Myocyte (in vitro differentiated cells): ENCODE measurements at places on chromosomes 3 and 15. TPM values are rescaled to one million over a fixed set of nuclear protein-coding genes. Genes with fewer than 3 reads are reported as not detected.

- DNase-seq, result no peak
These were observed 3.5 kb downstream of the CHD2 start for GRCh38 chr15:92903631-92903965.

GRCh38 chr3:144502402-144502801 is 530.8 kb downstream of the DIPK2A start:
- DNase-seq, result no peak

- DNase-seq, result no peak
These were observed 12.4 kb upstream of the CEP152 start for GRCh38 chr15:48823237-48823636.

DNA sequence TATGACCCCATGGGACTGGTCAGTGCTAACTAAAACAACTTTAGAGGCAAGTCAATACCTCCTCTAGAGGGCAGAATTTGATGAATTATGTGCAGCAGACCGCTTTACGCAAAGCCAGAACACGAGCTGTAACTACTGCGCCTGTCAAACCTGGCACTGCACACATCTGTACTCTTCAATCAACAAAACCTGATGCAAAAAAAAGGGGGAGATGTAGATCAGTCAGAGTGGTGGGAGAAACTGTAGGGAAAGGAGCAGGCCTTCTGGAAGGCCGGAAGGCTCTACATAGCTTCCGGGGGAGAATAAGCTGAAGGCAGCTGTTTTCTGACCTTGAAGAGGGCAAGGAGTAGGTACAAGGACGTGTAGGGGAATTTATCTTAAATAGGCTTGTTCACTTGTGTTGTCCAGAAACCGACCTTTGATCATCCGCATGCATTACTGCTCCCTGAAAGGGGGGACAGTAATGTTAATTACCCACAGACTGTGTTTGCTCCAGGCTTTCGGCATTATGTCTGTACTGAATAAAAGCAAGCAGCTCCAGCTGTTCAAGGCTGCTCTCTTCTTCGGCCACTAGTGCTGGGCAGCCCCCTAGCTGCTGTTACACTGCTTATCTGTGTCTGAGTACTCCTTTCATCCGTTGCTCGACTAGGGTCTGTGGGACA is 41.0 kb downstream of the GPR160 start:
- no peak for DNase-seq

Gene SNX4
- total RNA-seq, result 51.0 and 60.3 TPM in 2 replicates
